ENCODE measurements at places on chromosomes 5 and 9. TPM values are rescaled to one million over a fixed set of nuclear protein-coding genes. Genes with fewer than 3 reads are reported as not detected.

The FAM200C gene
- total RNA-seq = 3.9 TPM

The PCDHA9 gene
- 0.34 TPM for total RNA-seq

The GGTA1 gene
- total RNA-seq = 6.6 TPM

The CCDC192 gene
- 2.0 TPM for total RNA-seq

The BHMT2 gene
- total RNA-seq = 7.5 TPM

The CCDC69 gene
- total RNA-seq = 29.1 TPM

DNA sequence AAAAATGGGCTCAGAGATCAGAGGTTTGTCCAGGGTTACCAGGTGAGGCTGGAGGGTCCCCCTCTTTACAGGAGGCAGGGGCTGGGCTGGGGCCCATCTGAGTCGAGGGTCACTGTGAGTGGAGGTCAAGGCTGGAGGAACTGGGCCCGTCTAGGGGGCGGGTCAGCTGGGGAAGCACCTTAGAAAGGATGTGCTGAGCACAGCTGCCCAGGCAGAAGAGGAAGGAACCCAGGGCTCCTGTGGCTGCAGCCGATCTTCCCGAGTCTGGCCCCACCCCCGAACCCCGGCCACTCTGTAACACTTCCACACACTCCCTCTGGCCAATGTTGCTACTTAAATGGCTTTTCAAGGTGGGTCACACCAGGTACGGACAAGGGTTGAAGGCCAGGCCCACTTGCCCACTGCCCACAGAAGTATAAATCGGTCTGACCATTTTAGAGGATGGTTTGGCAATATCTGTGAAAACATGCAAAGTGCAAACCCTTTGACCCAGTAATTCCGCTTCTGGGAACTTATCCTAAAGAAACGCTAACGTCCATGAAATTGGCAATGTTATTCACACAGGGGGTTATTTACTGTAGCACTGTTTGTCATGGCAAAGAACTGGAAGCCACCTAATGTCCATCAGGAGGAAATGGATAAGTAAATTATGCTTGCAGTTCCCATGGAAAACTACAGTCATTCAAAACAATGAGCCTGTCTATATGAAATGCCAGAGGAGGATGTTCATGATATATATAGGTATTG is 30.5 kb upstream of the EEIG1 start:
- no peak for DNase-seq

DNA sequence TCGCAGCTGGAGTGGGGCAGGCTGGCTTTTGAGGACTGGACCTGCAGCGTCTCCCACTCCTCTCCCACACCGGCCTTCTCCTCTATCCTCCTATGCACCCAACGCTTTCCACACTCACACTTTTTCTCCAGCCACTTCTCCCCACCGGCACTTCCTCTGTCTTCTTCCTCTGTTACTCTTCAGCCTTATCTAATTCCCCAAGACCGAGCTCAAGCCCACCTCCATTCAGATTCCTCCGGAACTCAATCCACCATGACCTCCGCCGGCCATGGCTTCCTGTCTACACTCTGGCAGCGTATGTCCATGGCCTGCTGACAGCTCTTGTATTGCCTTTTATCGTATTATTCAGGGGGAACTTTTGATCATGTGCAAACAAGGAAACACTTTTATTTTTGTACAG is 545 bp upstream of the OR2V1 start:
- peak; percentile 77 for DNase-seq

DNA sequence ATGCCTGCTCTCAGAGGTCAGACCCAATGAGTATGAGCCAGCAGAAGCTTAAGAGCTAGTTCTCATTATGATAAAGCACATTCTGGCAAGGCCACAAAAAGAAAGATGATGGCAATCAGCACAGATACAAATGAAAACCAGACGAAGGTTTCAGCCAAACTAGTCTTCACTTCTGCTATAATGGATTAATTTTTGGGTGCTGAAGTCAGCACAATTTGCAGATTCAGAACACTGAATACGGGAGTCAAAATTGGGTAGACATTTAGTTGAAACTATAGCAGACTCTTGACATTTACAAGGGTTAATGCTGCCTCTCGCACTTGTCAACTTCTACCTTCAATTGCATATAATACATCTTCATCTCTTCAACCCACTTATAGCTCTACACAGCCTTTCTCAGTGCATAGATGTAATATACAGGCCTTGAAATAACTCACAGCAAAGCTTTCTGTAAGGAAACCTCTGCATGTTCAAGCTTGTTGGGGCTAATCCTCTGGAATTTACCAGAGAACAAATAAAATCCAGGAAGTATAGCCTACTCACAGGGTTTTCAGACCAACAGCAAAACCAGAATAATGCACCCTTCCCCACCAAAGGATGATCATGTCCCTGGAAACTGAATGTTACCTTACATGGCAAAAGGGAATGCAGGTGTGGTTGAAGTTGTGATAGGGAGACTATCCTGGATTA is 77.1 kb downstream of the BAAT start:
- DNase-seq = no peak

- no peak for DNase-seq
These were observed 86.5 kb downstream of the SREK1 start for GRCh38 chr5:66230551-66230950.

DNA sequence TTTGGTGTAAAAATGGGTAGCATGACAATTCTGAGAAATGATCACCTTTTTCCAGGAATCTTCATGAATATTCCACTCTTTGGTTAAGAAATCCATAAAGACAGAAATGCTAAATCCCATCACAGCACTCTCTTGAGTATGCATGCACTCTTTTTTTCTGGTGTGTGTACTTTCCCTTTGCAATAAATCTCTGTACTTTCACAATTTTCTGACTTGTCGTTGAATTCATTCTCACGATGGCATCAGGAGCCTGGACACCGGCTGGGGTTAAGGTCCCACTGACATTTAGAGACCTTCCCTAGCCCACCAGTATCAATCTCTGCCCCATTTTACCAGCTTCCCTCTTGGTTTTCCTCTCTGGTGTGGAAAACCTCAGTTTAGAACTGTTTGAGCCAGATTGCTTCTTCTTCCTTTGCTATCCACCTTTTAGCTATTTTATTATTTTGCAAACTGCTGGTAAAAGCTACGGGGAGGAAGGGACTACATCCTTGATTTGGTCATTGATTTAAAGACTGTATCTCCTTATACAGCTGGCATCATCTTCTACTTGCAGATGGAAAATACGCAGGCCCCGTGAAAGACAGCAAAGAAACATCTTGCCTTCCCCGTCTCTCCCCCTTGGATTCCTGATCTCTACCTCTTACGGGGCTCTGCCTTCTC is 59.9 kb upstream of the ZFR start:
- no peak for DNase-seq

DNA sequence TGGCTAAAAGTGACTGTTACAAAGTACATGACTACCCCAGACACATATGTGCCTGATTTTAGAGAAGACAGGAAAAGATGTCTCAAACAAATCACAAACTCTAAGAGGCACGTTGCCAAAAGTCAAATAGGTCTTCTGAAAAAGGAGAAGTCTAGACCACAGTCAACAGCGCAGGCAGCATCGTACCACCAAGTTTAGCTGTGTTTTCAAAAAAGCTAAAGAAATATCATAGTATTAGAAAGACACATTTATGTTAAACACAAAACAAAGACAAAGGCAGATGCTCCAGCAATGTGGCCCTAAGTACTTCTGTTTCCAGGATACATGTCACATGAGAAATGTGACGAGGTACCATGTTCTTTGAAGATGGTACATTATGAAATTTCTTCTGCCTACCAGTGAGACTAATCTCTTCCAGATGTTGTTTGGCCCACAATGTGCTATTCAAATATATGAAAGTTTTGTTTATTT is 43.5 kb downstream of the LPAR1 start:
- DNase-seq = no peak

GRCh38 chr9:124010665-124011321 is 775 bp upstream of the LHX2 start:
- peak; percentile 50 for DNase-seq

- DNase-seq = no peak
These were observed 95.6 kb upstream of the DMRT1 start for GRCh38 chr9:745761-746380.

DNA sequence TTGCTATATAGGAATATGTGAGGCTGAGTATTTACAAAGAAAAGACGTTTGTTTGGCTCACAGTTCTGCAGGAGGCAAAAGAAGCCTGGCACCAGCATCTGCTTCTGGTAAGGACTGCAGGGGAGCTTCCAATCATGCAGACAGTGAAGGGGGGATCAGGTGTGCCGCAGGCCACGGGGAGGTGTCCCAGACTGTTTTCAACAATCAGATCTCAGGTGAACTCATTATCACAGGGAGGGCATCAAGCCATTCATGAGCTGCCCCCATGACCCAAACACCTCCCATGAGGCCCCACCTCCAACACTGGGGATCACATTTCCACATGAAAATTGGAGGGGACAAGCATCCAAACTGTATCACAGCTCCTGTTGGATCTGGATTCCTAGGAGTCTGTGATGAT is 30.4 kb upstream of the TRIM14 start:
- no peak for DNase-seq

DNA sequence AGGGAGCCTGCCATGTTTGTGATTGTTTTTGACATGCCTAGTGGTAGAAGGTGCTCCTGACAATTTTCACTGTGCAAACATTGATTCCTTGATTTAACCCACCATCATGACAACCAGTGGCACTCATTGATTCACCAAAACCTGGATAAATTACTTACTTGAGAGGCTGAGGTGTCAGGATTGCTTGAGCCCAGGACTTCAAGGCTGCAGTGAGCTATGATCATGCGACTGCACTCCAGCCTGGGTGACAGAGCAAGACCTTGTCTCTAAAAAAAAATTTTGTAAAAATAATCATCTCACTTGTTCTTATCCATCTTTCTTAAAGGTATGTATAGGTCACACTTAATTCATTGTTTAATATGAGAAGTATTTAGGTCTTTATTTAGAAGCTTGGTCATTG is 401.3 kb downstream of the ARRDC3 start:
- no peak for DNase-seq

GRCh38 chr9:135962696-135963307 is 1.6 kb upstream of the UBAC1 start:
- no peak for DNase-seq

GRCh38 chr9:9286001-9286400 is 1326.8 kb downstream of the PTPRD start:
- DNase-seq = no peak

- no peak for DNase-seq
These were observed 137.4 kb downstream of the GAS1 start for GRCh38 chr9:86809759-86810367.

- DNase-seq = no peak
These were observed 165.7 kb downstream of the PSAT1 start for GRCh38 chr9:78462611-78463010.

DNA sequence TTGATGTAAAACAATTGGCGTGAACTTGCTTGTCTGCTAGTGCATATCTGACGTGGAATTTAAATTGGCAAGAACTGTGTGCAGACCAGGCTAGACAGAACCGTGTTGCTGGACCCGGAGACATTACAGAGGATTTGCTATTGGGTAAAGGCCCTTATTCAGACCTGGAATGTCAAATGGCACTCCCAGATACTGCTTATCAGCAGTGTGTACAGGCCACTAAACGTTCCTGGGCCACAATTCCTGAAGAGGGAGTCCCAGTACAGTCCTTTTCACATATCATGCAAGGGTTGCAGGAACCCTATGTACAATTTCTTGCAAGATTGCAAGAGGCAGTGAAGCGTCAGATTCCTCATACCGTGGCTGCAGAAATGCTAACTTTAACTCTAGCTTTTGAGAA is 13.5 kb upstream of the MCCC2 start:
- DNase-seq = no peak

DNA sequence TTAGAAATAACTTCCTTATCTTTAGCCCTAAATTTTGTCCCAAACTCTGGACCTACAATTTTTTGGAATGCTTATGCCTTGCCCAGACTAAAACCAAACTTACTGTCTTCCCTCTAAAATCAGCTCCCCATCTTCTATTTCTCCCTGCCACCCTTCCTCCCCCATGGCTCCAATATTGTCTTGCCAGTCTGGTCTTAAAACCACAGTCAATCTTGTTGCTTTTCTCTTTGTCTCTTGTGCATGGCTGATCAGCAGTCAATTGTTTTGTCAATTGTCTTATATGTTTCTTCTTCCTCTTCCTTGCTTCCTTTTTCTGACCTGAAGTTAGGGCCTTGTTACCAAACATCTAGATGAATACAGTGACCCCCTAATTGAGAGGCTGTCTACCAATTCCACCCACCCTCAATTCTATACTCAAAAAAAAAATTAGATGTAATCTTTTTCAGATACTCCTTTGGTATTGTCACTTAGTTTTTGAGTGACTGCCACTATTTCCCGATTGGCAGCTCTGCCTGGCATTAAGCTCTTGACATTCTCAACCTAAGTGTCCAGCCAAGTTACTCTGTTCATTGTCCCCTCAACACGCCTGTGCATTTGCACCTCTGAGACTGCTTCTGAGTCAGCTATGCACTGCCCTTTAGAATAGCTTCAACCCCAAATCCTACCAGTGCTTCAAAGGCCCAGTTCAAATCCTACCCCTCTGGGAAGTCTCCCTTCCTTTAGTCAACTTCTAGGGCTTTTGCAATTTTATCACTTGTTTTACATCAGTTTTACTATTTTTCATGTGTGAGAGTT is 2.5 kb downstream of the PDCD1LG2 start:
- no peak for DNase-seq

Data from suprapubic skin (tissue), 4 donors.